ENCODE measurements at places on chromosomes 6 and 20. TPM values are rescaled to one million over a fixed set of nuclear protein-coding genes. Genes with fewer than 3 reads are reported as not detected.

DNA sequence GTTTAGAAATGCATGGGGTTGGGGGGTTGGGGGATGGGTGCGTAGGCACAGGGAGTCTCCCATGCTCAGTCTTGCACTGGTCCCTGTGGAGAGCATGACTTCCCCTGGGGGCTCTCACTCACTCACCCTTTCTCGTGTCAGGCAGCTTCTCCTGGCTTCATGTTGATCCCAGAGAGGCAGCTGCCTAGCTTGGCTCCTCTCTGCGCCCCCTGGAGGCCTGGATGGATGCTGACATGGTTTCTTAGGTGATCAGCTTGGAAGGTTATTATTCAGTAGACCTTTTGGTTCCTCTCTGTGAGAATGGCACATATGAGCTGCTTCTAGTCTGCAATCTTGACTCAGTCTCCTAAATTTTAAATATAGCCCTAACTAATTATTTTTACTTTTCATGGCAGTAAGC lies 109.3 kb upstream of the FAM83B start:
- H3K36me3 ChIP-seq: no peaks in the 10 kb centered on the region
- H3K4me3 ChIP-seq: no peak overlapping the region
- no peaks in the 10 kb centered on the region for H3K4me1 ChIP-seq
- no peaks in the 10 kb centered on the region for H3K27me3 ChIP-seq

DNA sequence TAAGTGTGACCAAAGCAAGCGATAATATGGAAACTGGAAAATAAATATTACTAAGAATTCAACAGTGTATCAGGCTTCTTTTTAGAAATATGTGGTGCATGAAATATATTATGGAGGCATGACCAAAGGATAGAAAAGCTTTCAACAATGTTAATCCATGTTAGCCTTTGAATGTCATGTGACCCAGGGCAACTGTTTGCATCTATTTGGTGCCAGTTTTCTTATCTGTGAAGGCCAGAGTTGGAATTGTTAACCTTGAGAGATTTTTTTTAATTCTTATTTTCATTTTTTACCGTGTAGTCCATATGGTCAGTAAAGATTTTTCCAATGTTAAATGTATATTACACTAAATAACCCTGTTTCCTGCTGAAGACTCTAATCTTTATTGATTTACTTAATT lies 411.1 kb downstream of the BCKDHB start:
- no peaks in the 10 kb centered on the region for H3K4me1 ChIP-seq
- H3K27ac ChIP-seq: no peak overlapping the region
- no peaks in the 10 kb centered on the region for H3K27me3 ChIP-seq
- no peak overlapping the region for H3K4me3 ChIP-seq
- DNase-seq: no peak

GRCh38 chr6:14796974-14797762 lies 448.7 kb upstream of the JARID2 start:
- no peak overlapping the region for H3K4me3 ChIP-seq
- no peaks in the 10 kb centered on the region for H3K27me3 ChIP-seq
- DNase-seq: no peak
- H3K4me1 ChIP-seq: peaks cover 5% of the 10 kb centered on the region
- no peak overlapping the region for H3K27ac ChIP-seq

- H3K4me3 ChIP-seq: no peak overlapping the region
- H3K27me3 ChIP-seq: no peaks in the 10 kb centered on the region
- no peak for DNase-seq
- no peak overlapping the region for H3K27ac ChIP-seq
These were observed 51.1 kb downstream of the ADTRP start for GRCh38 chr6:11727346-11727997.

- H3K36me3 ChIP-seq: no peaks in the 10 kb centered on the region
- no peak for DNase-seq
- peaks cover 50% of the 10 kb centered on the region for H3K4me1 ChIP-seq
- H3K4me3 ChIP-seq: no peak overlapping the region
These were observed 33.1 kb downstream of the PXDC1 start for GRCh38 chr6:3718407-3718806.

Gene IMPG1
- total RNA-seq: not detected

Gene SAPCD1
- 1.8 TPM for total RNA-seq

Gene GSTA2
- not detected for total RNA-seq

Gene ADGRF1
- not detected for total RNA-seq

Gene TOX2
- 1.7 TPM for total RNA-seq

Gene BMP7
- total RNA-seq: 5.4 TPM

Gene ENTPD6
- total RNA-seq: 26.0 TPM

Gene PRDM13
- not detected for total RNA-seq

Gene PPARD
- total RNA-seq: 7.8 TPM

Data from sigmoid colon (tissue), 7 donors.